Stimulated activated CD8-positive, alpha-beta memory T cell treated with anti-CD3 and anti-CD28 coated beads, Interleukin-4, amount 100 ng/mL, for 1 hour (primary cell): ENCODE measurements at places on chromosomes 7 and 10.

- no peak for DNase-seq
Measured at GRCh38 chr10:17548770-17549169, 68.4 kb downstream of the HACD1 start.

DNA sequence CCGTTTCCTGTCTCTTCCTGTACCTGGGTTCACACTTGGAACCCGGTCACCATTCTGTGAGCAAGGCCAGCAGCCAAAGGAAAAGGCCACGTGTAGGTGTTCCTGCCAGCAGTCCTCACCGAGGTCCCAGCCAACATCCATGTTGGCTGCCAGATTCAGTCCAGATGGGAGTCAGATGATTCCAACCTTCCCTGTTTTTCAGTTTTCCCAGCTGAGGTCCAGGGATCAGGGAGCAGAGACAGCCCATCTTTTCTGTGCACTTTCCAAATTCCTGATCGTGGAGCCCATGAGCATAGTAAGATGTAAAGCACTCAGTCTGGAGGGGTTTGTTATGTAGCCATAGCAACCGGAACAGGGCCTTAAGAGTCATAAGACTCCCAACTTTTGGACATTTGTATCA lies 3.9 kb upstream of the PVRIG start:
- DNase-seq = no peak

GRCh38 chr7:155555116-155555695 lies 8.8 kb upstream of the CNPY1 start:
- no peak for DNase-seq

DNA sequence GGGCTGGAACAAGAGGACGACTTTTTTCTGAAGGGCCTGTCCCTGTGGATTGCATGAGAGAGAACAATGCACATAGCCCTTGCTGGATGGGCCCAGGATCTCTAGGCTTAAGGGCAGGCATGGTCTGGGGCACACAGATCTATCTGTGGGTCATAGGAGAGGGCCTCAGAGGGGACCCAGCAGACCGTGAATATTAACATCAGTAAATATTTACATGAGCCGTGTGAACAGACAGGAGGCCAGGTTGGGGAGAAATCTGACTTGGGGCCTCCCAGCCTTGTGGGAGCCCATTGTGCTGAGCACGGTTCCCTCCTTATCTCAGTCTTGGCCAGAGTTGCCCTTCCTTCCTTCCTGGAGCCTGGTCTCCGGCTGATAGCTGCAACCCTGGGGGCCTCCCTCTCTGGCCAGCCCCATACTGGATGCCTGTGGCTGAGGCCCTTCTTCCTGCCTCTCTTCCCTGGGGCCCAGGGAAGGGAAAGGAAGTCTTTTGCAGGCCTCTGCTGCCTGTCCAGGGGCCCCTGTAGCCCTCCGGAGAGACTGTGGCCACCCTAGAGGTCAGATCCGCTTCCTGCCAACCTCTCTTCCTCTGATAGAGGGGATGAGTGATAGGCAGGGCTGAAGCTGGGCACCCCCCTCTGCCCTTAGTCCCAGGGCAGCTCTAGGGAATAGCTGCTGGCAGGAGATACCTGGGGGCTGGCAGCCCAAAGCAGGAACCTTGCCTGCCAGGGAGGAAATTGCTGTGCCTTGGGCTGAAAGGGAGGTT lies 44.5 kb upstream of the TRIM8 start:
- no peak for DNase-seq

GRCh38 chr7:18808026-18808425 lies 309.4 kb downstream of the TWIST1 start:
- DNase-seq = no peak

- DNase-seq = no peak
Measured at GRCh38 chr10:33332183-33333065, 2.0 kb downstream of the NRP1 start.

GRCh38 chr10:32232378-32232777 lies 114.6 kb downstream of the EPC1 start:
- DNase-seq = no peak

DNA sequence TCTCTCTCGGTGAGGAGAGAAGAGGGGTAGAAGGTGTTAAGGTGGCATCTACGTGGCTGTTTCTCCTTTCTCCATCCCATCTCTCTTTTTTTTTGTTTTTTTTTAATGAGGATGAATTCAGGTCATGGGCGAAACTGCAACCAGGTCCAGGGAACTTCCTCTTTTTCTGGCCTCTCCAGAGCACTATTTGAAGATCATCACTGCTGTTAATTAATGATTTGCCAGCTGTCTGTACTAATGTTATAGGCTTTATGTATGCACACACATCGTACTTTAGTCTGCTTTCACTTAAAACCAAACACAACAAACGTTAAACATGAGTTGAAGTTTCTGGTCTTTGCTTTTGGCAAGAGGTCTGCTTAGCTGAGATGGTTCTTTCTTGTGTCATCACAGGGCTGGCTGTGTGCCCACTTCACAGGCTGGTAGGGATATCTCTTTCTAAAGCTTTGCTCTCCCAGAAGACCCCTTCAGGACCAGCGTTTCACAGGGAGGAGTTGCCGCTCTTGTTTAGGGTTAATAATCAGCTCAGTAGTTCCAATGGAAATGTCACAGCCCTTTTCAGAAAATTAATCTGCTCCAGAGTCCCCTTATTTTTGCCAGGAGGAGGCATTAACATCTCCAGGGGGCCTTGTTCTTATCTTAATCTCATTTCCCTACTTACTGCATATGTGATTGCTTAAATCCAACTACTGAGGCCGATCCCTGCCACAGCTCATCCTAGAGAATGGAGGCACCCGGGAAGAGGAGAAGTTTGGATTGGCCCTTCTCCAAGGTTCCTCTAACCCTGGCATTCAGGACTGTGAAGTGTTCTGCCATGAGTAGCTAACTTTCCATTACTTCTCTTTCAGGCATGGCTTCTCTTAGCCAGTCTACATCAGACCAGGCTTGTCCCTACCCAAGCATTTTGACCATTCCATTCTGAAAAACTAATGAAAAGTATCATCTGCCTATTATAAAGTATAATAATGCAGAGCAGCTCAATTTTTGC lies 273.9 kb upstream of the NFE2L3 start:
- no peak for DNase-seq

DNA sequence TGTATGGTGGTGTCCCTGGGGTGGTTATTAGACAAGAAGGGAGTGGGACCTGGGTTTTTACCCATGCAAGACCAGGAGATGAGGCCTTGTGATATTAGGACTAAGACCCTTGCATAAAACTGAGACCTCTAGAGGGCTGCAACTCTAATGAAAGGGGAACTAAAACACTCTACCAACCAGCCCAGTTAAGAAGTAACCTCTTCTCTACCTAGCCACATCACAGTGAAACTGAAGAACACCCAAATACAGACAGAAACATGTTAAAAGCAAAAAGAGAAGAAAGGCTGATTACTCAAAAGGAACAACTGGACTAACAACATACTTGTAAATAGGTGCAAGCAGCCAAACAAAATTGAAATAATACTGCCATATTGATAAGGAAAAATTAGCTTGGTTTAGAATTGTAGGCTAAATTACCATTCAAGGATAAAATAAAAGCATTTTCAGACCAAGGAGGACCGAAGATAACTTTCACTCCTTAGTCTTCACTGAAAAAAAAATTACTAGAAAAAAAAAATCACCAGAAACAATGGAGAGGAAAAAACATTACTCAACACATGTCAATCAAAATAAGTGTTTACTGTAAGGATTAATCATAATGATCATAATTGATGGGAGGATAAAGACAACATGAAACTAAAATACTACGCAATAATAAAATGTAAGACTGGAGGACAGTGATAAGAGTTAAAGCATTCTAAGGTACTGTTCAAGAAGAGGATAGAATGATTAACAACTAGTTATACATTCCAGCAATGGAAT lies 27.6 kb downstream of the ERLIN1 start:
- no peak for DNase-seq

GRCh38 chr7:111508387-111508786 lies 53.9 kb downstream of the IMMP2L start:
- no peak for DNase-seq

DNA sequence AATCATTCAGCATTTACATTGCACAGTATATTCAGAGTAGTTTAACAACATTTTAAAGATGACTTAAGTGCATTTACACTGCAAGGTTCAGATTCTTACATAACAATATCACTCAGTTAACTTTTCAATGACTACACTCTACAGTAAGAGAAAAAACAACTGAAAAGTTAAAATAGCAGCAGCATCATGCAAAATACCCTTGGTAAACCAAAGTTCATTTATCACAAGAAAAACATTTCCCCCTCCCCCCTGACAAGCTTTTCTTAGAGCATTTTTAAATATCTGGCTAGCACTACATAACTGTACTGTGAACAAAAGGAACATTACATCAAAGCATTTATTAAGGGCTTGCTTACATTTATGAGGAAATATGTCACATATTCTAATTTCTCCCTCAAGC lies 179.5 kb upstream of the HGF start:
- no peak for DNase-seq

DNA sequence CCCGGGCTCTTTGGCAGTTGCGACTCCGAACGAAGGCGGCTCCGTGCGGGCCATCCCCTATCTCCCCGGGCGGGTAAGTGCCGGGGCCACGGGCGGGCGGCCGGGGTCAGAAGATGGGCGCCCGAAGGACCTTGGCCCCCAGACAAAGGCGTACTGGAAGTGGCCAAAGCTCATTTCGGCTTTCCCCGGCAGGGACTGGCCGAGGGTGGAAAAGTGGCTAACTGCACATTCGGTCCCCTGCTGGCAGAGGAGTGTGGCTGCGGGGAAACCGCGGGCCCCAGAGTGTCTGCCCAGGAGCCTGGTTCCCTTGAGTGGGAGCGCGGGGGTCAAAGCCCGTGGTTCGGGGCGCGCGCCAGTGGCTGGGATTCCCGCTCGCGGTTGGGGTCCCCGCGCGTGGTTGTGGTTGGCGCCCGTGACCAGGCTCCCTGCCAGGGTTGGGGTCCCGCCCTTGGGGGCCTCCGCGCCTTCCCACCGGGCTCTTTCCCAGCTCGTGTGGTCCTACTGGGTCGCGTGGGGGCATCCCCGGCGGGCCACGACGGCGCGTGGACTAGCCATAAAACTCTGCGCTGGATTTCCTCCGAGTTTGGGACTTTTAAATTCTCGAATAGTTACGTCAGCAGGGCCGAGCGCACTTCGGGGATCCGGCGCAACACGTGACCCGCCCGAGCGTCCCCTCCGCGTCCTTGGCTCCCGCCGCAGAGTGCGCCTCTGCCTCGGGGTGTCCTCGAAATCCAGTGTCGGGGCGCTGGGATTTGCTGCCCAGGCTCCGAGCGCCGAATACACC lies 124.4 kb downstream of the TACC2 start:
- no peak for DNase-seq

- no peak for DNase-seq
Measured at GRCh38 chr7:99786726-99787335, 2.8 kb upstream of the CYP3A4 start.

DNA sequence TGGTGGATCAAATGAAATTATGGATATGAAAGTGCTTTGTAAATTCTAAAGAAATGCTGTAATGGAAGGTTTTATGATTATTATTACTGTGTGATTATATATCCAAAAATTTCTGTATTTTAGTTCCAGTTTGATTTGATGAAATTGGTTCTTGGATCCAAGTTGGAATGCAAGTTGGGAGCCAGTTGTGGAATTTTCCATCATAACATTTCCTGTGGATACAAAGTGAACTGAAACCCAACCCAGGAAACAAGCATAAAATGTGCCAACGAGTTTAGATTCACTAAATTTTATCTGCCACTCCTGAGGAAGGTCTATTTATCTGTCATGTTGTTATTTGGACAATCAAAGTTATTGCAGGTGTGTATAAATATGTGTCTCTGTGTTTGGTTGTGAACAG lies 131.4 kb upstream of the MDFIC start:
- DNase-seq = no peak

DNA sequence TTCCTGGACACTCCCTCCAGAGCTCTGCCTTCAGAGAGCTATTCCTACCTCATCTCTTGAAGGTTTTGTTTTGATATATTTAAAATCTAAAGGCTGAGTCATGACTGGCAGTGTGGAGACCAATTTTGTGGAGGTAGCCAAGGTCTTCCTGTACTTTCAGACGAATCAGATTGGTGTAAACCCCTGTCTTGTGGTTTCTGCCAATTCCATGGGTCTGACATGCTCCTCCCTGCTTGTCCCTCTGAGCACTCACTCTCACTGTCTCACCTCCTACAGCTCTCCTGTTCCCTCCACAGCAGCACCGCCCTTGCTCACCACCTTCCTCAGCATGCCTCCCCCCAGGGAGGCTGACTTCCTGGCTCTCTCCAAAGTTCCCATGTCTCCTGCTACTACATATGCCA lies 179.8 kb downstream of the NPSR1 start:
- no peak for DNase-seq

DNA sequence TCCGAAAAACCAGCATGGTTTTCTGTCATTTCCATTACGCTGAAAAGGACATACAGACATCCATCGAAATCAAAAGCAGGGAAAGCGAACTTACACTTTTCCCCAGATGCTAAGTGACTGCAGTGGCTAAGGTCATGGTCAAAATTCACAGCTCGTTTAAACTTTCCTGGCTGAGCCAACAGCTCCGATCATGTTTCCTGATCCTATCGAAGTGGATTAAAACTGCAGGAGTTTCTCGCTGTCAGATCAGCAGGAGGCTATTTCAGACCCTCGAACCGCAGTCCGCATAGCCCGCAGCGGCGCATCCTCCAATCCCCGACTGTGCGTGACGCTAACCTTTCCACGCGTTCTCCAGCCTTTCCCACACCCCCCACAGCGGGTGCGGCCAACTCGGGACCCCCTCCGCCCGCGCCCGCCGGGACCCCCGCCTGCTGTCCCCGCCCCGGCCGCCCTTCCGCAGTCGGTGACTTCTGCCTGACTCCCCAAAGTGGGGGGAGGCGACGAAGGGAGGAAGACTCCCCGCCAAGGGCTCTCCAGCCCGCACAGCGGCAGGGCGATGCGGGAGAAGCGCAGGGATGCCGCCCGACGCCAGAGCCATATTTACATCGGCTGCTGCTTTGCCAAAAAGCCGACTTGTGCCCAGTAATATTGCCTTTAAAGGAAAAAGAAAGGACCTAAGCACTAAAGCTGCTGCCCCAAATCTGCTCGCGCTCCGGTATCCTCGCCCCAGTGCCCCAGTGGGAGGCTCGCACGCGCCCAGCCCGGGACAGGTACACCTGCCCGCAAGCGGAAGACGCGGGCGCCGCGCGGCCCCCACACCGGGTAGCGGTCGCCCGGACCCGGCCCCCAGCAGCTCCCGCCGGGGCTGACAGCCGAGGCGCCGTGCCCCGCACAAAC lies 1.2 kb downstream of the PIP4K2A start:
- DNase-seq = no peak

DNA sequence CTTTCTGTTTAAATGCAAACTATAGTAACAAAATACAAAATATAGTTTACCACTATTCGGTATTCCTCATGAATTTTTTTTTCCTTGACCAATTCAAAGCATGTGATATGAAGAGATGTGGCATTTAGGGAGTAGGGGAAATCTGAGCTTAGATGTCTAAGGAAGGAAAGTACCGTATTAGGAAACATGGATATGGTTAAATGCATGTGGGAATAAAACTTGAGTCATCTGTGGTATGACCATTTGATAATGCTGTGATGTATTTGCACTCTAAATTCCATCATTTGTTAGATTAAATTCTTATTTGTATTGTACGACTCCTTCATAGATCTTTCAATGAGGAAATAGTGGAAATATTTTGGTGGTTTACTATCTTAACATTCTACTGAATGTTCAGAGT lies 19.7 kb downstream of the AHR start:
- DNase-seq = no peak

GRCh38 chr10:58400609-58401008 lies 15.4 kb downstream of the TFAM start:
- DNase-seq = no peak

GRCh38 chr10:31759124-31759798 lies 169.4 kb downstream of the ARHGAP12 start:
- peak; percentile 20 for DNase-seq

GRCh38 chr7:127953423-127954356 lies 77.5 kb downstream of the LRRC4 start:
- DNase-seq = no peak

- no peak for DNase-seq
Measured at GRCh38 chr7:158085741-158086695, 501.6 kb downstream of the PTPRN2 start.
